ENCODE measurements at places on chromosomes 5 and 9.

DNA sequence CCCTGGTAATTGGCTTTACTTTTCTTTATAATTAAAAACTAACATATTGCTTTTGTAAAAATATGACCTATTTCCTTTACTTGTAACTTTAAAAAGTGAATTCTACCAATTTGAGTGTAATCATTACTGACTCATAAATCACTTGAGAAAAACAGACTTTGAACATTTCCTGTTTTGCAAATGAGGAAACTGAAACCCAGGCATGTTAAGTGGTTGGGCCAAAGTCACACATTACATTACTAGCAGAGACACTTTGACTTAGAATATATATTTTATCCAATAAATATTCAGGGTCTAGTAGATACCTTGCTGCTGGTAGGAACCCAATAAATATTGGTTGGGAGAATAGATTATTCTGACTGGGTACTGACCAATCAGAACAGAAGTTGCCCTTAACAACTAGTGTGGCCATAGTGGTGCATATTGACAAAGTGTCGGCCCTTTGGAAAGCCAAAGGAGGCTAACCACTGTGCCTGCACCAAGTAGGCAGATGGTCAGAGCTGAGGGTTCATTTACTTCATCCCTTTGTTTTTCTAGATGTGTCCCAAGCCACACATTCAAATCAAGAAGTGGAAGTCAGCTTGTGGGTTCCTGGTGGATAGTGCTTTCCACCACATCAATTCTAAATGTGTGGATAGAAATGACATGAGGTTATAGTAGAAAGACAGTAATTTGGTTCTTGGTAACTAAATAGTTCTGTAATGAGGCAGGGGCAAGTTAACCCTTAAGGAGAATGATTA lies 365.1 kb upstream of the RIOK2 start:
- peak; percentile 79 for DNase-seq

- no peak for DNase-seq
Observed at GRCh38 chr5:13529300-13529699, 415.2 kb downstream of the DNAH5 start.

GRCh38 chr9:86734771-86735170 lies 212.5 kb downstream of the GAS1 start:
- no peak for DNase-seq

DNA sequence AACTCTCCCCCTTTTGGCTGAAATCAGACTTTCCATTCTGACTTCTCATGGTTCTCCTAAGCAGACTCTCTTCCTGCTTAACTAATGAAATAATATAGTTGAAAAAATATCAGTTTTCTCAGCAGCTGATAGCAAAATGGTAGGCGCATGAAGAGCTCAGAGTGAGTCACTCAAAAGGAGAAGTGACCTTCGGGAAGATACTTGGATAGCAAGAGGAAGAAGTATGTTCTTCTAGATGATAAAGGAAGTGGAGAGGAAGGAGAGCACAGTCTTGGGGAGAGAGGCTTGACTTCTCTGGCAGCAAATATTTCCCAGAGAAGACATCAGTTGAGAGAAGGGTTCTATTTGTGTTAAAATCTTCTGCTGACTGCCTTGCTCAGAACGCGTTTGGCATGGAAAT lies 101.5 kb downstream of the TAF11L14 start:
- peak; percentile 61 for DNase-seq

GRCh38 chr5:176352116-176352878 lies 9.3 kb downstream of the KIAA1191 start:
- DNase-seq, result no peak

DNA sequence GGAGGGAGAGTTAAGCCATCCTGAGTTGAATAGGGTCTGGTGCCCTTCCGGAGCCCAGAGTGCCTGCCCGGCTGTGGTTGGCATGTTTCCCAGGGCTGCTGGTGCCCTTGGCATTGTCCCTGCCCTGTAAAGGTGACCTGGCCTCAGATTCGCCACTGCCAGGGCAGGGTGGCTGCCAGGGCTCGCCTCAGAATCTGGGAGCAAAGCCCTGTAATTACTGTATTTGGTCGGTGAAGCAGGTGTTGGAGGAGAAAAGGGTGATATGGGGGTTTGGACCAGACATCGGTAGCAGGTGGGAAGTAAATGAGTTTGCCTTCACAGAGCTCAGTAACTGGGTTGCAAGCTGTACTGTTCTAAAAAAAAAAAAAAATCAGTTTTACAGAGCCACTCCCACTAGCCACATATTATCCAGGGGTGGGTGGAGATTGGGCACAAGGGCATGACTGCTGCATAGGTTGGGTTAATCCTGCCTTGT lies 47.6 kb downstream of the RGS3 start:
- no peak for DNase-seq

GRCh38 chr9:34869390-34869789 lies 88.7 kb upstream of the PHF24 start:
- peak; percentile 12 for DNase-seq

- DNase-seq, result no peak
Observed at GRCh38 chr5:141003791-141004611, 37.7 kb downstream of the PCDHAC2 start.

DNA sequence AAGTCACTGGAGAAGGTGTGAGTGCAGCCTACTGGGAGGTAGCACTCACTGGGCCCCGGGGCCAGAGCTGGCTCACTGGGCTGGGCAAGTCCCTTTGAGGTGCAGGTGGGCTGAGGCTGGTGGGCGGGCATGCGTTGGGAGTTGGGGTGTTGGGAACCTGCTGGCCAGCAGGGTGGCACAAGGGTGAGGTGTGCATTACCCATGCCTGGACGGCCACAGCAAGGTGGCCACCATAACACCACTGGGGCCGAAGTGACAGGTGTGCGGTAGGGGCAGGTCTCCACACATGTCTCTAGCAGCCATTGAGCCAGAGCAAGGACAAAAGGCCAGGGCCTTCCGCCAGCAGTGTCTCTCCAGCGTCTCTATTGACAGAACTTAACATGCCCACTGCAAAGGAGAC lies 22.6 kb downstream of the PRRT1B start:
- no peak for DNase-seq

Data from suppressor macrophage treated with lipopolysaccharide for 4 hours (primary cell).